ENCODE measurements at places on chromosomes 2 and 18.
A peak's percentile ranks its signal among the peaks of the same experiment; 100 is the strongest.

GRCh38 chr18:62717925-62718800, 2.8 kb downstream of the PHLPP1 start:
- DNase-seq = no peak

- DNase-seq = no peak
Measured at GRCh38 chr2:146572598-146572997, 1272.2 kb upstream of the ACVR2A start.

DNA sequence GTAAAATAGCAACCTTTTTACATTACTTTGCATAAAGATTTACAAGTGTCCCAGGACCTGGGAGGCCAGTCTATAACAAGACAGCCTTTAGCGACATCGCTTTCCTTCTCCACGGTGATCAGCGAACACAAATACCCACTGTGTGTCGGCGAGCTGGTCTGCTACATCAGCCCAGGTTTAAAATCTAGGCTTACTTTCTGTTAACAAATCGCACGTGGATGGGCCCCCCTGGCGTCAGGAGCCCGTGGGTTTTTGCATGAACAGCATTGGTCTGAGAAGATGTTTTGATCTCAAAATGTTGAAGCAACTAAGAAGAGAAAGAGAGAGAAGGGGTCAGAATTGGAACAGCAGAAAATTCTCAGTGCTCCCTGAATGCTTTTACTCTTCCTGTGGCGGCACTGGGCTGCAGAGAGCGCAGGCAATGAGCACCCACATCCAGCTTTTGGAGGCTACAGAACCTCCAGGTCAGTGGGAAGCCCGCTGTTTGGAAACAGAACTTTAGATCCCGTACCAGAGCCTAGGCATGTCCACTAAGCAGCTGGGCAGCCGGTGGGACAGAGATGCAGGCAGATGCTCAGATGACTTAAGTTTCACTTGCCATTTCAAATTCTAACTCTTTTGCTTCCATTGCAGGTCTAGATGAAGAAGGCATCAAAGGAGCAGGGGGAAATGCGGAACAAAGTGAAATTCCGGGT, 32.9 kb downstream of the CYP27C1 start:
- no peak for DNase-seq

DNA sequence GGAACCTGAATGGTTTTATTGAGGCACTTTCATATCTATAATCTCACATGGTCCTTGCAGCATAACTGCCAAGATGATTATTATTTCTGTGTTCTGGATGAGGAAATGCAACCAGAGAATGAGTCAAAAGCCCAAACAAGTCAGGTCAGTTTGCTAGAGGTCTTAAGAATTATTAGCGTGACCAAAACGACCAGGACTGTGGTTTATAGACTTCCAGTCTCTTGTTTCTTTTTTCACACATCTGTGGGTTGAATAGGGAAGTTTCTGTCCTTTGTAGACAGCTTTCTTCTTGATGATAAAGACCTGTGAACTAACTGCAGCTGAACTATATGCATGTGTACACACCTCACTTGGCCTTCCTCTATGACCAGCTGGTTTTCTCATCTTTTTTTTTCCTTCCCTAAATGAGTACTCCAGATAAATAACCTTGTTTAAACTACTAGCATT, 13.9 kb downstream of the ADAM23 start:
- DNase-seq = no peak

- DNase-seq = no peak
Measured at GRCh38 chr2:33512112-33512511, 35.7 kb downstream of the RASGRP3 start.

DNA sequence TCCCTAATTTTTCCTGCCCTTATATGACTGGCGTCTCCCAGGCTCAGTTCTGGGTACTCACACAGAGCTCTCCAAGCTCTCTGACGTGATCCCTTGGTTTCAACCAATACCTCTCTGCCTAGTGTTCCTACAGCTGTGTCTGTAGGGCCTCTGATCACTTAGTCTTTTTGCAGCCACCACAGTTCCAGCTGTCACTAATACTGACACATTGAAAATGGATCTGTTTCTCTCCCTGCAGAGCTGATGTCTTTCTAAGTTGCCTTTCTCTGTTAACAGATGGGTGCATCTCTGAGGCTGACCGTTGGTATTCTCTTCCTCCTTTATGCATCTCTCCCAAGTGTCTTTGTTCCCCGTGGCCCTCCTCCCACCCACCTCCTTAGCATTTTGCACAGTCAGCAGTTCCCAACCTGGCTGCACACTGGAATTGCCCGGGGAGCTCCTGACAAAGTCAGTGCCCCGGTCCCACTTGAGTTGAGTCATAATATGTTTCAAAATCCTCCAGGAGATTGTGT, 62.5 kb downstream of the CERS6 start:
- DNase-seq = no peak

- DNase-seq = no peak
Measured at GRCh38 chr18:53489266-53489665, 735.2 kb downstream of the MBD2 start.

DNA sequence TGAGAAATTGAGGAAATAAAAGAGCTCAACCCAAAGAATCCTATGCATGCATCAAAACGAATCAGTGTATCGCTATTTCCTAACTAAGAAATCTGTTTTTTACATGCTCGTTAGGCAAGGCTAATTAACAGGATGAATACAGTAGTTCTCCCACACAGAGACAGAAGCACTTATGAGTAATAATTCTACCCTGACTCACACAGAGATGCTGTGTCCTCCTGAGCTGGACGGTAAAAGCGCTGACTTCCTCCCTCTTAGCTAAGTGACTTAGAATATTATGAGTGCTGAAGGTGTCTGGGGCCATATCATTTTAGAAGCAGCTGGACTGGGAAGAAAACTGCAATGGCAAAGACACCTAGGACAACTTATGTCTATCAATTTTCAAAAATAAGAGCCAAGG, 18.5 kb downstream of the PLEKHM3 start:
- DNase-seq = no peak

DNA sequence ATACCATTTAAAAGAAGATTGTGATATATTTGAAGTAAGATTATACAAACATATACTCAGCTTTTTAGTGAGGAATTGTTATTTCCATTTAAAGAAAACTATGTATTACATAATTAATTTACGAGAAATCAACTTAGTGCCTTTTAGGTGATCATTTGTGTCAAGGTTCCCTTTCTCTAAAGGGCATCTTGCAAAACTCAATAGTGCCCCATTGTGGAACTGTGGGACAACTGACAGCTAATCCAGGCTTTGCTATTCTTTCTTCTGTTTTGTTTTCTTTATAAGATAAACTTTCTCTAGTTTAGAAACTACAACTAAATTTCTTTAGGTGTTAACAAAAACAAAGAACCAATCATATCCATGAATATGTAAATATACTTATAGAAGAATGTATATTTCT, 24.3 kb upstream of the VIT start:
- DNase-seq = no peak

DNA sequence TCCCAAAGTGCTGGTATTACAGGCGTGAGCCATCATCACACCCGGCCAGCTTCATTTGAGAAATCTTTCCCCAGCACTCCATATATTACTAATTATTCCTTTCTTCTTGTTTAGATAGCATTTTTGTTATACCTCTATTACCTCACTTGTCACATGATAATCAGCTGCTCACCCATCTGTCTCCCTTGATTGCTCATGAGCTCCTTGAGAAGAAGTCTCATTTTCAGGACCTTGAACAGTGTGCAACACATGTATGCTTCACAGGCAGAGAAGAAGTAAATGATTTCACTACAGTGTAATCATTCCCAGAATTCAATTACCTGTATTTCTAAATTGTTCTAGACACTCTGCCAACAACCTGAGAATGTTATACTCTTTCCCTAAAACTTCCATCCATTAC, 6.2 kb downstream of the PAIP2B start:
- DNase-seq = no peak

GRCh38 chr2:106144621-106145331, 49.3 kb downstream of the UXS1 start:
- no peak for DNase-seq

GRCh38 chr2:10344105-10345066, 41.7 kb downstream of the HPCAL1 start:
- no peak for DNase-seq

DNA sequence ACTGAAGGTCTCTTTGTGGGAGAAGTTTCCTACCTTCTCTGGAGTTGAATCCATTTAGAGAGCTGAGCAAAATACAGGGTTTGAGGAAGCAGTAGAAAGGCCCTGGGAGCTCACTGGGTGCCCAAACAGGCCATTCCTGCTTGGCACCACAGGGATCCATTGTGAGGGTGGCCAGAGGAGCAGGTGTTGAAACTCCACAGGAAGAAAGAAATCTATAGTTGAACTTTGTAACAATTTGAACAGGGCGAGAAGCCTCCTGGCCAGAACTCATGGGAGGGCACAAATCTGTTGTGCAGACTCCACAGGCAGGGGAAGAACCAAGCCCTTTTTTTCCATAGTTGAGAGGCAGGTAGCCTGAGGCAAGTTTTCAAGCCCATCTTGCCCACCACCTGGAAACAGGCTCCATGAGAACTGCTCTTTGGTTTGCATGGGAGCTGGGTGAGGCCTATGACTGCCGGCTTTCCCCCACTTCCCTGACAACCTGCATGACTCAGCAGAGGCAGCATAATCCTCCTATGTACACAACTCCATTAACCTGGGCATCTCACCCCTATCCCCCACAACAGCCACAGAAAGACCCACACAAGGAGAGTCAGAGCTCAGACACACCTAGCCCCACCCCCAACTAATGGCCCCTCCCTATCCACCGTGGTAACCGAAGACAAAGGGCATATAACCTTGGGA, 1053.0 kb downstream of the TSN start:
- no peak for DNase-seq

GRCh38 chr18:78238404-78239089, 741.1 kb upstream of the SALL3 start:
- no peak for DNase-seq

DNA sequence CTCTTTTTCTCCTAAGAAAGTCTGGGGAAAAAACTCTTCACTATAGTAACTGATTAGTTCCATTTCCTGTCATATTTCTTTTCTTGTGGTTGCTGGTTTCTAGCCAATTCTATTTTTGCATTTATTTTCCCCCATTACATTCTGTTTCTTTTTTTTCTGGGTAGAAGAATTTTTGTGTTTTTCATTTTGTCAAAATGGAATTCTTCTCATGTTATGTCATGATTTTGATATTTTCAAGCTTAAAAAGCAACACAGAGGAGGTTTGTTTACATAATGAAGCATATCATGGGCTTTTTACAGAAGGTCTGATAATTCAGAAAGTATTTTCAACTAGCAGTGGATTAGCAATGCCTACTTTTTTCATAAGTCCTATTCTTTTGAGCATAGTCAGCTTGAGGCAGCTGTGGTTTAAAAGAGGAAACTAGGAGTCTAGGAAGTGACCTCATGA, 102.0 kb downstream of the MAP2 start:
- DNase-seq = no peak

- DNase-seq = no peak
Measured at GRCh38 chr2:118850168-118850900, 2.9 kb upstream of the EN1 start.

DNA sequence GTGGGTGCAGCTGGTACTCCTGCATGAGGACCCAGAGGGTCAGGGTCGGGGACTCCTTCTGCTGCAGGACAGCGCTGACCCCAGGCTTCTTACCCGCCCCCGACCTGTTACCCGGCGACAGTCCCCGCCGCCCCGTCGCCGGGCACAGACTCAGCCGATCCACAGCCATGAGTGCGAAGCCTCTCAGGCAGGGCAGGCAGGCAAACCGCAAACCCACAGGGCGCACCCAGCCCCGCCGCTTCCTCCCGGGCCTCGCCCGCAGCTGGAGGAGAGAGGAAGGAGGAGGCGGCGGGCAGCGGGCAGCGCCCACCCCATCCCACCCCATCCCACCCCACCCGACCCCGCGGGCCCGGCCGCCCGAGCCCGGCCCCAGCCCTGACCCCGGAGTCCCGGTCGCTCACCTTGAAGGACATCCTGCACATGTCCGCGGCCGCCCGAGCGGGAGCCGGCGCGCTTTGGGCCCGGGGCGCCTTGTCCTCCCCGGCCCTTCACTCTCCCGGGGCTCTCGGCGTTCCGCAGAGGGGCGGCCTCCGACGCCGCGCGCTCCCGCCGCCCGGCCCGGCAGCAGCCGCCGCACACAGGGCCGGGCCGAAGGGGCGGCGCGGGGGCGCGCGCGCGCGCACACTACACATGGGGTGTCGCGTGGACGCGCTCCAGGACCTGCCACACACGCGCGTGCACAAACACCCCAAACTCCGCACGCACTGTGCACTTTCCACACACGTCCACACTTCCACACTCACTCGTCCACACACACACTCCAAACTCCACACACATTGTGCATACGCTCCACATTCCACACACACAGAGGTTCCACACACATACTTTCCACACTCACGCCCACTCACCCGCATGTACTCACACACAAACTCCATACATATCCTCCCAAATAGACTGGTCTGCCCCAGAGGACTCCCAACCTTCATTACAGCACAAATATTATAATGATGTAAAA, at the start of gene ANKRD29:
Gene ANKRD29, minus strand, starts transcription at position 603 of the 955 bp plus-strand sequence. Its CDS starts 181 bp downstream, at position 422.
- DNase-seq = peak; percentile 24

DNA sequence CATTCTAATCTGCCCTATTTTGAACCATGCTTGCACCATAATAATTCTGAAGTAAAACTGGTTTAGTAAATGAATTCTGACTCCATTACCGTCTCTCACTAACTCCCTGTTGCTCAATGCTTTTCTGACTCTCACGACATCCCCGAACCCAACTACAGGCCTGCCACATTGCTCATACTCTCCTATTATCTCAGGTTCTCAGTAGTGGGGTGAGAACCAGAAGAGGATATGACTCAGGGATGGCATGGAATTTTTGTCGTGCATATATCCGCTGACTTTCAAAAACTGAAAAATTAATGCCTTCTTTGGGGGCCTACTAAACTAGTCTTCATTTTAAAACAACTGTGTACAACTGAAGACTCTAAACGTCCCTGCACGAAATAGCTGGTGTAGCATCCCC, 34.3 kb downstream of the NETO1 start:
- no peak for DNase-seq

GRCh38 chr2:157420771-157421323, 23.0 kb downstream of the CYTIP start:
- DNase-seq = no peak

DNA sequence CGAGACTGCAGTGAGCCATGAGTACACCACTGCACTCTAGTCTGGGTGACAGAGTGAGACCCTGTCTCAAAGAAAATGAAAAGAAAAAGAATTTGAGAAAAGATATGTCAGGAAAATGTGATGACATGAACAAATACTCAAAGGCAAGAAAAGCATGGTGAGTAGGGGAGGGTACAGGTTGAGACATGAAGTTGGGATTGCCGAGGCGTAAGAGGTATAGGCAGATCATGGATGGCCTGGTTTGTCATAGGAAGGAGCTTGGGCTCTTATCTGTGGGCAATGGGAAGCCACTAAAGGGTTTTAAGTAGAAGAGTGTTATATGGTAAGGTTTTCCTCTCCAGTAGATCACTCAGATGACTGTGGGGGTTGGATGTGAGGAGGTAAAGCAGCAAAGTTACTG, 32.3 kb downstream of the SPAST start:
- no peak for DNase-seq

- DNase-seq = no peak
Measured at GRCh38 chr2:76930056-76930744, 592.0 kb downstream of the LRRTM4 start.

DNA sequence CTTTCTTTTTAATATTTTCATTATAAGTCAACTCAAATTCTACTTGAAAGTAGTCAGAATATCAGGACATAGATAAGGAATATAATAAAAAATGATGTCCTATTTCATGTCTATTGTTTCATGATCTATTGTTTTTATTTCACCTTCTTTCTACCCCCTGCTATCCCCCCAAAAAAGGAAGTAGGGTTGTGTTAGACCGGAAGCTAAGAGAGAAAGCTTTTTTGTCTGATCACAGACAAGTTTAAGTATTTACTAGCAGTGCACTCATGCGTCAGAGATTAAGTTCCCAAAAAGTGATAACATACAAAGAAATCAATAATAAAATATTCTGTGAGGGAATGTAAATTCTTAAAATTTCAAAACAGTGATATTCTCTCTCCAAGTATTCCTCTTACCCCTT, 447.1 kb upstream of the CNTNAP5 start:
- DNase-seq = no peak

Measured in activated CD4-positive, CD25-positive, alpha-beta regulatory T cell (primary cell).